ENCODE measurements at places on chromosomes 2 and 18.
A peak's percentile ranks its signal among the peaks of the same experiment; 100 is the strongest.

- peak; percentile 51 for DNase-seq
These were observed 2.6 kb upstream of the PTPN2 start for GRCh38 chr18:12886498-12887126.

GRCh38 chr2:69082430-69082997, 69.5 kb downstream of the ANTXR1 start:
- no peak for DNase-seq

- DNase-seq, result no peak
These were observed 35.5 kb upstream of the GNAL start for GRCh38 chr18:11653521-11653920.

DNA sequence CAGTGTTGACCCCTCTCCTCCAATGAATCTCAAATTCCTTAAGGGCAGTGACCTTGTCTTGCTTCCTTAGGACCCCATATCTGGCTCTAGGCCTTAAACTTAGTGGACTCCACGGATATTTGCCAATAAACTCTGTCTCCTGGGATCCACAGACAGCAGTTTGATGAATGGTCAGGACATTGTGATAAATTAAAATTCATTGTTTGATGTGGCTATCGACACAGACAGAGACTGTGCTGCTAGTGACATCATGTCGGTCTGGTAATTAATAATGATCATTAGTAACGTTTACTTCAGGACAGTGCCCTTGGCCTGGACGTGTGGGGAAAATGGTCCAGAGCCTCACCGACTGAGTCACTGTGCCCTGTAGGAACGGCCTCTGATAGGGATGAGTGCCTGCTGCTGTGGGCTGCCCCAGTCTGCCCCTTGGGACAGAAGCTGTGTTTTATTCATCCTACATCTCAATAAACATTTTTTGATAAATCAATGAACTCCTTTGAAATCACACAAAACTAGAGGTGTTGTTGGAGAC, 5.2 kb upstream of the SLC35F6 start:
- DNase-seq, result no peak

DNA sequence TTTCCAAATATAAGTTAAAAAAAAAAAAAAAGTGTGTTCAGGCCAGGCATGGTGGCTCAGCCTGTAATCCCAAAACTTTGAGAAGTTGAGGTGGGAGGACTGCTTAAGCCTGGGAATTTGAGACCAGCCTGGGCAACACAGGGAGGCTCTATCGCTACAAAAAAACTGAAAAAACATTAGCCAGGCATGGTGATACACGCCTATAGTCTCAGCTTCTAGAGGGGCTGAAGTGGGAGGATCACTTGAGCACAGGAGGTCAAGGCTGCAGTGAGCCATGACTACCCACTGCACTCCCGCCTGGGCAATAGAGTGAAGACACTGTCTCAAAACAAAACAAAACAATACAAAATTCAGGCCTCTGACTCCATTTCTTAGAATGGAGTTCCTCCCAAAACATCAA, 9.2 kb downstream of the USP37 start:
- no peak for DNase-seq

DNA sequence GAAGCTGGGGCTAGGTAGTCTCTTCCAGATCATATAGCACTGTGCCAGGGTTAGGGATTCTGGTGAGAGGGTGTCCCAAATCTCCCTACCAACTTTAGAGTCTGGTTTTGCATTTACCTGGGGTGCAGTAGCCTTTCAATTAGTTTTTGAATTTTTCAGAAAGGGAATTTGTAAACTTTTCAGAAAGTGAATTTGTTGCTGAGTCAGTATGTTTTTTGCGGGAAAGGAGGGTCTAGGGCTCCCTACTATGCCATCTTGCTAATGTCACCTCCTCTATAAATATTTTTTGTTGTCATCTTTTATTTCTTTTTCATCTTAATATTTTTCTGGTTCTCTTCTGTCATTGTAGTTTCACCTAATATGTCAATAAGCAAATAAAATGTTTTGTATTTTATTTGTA, 95.8 kb upstream of the FAM98A start:
- DNase-seq, result no peak

DNA sequence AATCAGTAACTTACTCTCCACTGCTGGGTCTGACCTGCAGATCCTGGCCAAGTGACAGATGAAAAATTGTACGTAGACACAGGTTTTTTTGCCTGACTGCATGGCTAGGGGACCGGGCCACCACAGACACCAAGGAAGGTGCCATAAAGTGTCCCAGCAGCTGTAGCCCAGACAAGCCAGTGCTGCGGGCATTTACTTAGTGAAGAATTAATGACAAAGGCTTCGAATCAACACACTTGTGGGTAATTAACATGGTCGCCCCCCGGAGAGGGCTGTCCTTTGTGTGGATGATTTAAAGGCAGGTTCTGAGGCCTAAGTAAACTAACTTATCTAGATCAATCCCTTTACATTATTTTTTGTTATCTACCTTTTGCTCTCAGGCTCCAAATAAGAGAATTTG, 1709.1 kb upstream of the LRRTM1 start:
- DNase-seq, result no peak

DNA sequence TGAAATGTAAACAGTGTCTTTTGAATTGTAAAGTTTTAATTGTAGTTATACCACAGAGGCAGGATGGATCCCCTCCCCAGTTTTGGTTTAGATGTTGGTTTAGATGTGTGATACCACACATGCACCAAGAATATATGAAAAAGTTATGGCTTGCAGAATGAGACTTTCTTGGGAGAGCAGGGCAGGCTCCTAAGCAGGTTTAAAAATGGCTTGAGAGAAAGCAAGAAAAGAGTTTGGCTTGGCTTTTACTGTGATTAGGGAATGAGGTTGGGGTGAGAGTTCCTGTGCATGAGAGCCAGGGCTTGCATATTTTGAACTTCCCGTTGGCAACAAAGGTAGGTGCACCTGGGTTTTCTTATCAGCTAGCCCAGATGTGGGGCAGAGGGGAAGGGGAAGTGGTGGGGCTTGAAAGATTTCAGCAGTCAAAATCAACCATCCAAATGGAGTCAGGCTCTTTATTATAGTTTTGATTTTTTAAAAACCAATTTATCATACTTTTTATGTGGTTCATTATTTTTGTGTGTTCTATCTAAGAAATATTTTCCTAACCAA, 246.9 kb downstream of the MTX2 start:
- no peak for DNase-seq

GRCh38 chr2:28451793-28452533, 43.9 kb upstream of the PLB1 start:
- DNase-seq, result no peak

DNA sequence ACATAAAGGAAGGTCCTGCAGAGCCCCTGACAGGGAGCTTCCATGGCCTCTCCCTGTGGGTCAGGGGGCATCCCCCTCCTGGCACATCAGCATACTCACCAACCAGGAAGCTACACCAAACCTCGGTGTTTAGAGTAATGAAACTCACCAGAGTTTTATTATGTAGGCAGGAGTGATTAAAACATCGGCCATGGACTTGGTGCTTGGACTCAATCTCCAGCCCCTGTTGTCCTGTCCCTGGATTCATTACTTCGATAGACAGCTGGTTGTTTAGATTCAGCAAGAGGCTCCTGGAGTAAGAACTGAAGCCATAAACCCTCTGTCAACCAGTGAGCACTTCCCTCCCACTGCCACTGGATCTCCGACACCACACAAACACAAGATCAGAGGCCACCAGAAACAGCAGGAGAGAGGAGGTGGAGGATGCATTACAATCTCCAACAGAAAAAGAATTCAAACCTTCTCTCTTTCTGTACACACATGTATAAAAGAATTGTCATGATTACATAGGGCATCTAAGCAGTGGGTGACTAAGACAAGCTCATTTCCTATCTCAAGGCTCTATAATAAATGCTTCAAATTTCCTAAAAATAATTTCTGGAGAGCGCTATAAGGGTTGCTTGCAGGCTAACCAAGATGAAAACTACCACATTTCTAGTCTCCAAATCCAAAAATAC, 27.2 kb downstream of the TBC1D8 start:
- no peak for DNase-seq

GRCh38 chr2:199659207-199659606, 191.8 kb downstream of the FTCDNL1 start:
- peak; percentile 22 for DNase-seq

DNA sequence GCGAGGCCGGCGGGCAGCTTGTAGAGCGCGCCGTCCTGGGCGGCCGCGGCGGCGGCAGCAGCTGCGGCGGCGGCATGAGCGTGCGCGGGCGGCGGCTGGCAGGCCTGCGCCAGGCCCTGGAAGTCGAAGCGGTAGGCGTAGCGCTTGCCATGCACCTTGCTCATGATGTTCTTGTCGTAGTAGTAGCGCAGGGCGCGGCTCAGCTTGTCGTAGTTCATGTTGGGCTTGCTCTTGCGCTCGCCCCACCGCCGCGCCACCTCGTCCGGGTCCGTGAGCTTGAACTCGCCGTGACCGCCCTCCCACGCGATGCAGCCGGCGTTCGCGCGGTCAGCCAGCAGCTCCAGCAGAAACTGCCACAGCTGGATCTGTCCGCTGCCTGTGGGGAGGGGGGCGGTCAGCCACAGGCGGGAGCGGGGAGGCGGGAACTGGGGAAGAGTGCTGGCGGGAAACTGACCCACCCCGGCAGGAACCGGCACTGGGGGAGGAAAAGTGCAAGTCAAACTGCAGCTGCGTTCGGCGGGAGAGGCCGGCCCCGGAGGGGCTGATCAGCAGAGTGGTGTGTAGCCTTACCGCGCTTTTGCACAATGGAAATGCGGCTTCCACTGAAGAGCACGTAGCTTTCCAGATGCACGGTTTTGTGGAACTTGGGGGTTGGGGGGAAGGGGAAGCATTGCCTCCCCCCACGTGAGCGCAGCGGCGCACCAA, 3.0 kb downstream of the FEV start:
- peak; percentile 39 for DNase-seq

DNA sequence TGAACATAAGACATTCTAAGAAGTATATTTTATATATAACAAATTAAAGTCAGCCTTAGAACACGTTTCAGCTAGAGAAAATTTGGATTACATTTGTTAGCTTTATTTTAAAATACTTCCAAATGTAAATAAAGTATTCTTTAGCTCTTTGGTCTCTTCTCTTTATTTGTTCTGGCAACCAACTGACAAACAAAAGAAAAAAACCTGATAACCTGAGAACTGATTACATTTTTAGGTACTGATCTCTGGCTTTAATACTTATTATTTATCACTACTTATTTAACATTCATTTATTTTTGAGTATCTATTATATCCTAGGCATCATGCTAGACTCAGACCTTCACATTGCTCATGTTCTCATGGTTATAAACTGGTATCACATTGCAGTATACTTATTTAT, 18.5 kb downstream of the CCDC138 start:
- no peak for DNase-seq

GRCh38 chr2:27914041-27914804, 23.7 kb downstream of the BABAM2 start:
- DNase-seq, result no peak

- DNase-seq, result no peak
These were observed 1.5 kb downstream of the NFE2L2 start for GRCh38 chr2:177262958-177263450.

DNA sequence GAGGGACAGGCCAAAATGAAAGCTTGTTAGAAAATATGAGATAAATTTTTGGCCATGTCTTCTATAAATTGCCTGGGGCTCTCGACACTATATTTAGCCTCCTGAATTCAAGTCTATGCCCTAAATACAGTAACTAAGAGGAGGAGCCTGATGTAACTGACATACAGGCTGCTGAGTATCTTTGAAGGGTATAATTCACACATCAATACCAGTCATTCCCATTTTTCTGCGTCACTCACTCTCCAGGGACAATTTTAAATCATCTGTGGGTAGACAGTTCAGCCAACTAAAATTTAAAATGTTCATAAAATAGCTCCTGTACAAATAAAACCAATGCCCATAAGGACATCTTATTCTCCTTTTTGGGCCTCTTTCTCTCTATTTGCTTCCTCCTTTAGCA, 105.9 kb downstream of the AP1S3 start:
- no peak for DNase-seq

GRCh38 chr2:172937884-172938712, 137.5 kb upstream of the MAP3K20 start:
- DNase-seq, result no peak

DNA sequence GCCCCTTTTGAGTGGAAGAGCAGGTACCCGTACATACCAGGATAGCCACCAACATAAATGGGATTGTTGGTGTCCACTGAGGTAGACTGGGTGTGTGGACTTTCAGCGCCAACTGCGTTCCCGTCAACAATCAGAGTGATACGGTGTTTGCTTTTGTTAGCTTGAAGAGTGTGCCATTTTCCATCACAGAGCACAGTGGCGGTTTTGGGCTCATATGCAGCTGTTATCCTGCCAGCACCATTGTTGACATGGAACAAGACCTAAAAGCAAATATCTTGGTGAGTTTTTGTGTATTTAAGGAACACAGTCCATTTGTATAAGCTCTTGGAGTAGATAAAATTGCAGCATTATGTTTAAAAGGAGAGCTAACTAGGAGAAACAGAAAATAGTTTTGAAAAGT, 174.5 kb downstream of the LAMA1 start:
- DNase-seq, result no peak

GRCh38 chr2:78353168-78353567, 672.3 kb upstream of the REG3G start:
- no peak for DNase-seq

DNA sequence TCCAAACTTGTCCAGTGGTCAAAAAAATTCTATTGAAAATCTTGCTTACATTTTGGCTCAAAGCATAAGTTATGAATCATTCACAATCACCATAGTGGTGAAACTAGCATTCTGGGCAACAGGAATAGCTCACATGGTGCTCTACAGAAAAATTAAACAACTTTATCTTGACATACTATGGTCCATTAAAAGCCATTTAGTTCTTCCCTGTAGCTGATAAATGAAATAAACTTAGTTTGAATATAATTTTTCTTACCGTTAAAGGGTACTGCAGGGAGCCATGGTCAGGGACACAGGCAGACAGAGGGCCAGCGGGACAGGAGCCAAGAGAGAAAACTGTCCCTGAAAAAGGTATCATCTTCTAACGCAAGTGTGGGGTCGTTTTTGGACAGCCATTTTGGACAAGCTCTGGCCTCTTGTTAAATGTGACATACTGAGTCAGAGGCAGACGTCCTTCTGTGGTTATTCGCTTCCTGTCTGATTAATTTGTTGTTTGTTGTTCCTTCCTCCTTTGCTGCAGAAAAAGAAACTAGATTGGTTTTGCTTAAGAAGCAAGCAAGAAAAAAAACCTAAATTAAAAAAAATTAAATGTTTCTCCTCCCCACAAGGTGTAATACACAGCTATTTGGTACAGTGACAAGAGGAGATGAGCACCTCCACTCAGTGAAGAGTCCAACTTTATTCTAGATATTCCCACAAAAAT, at the start of gene WIPF1:
WIPF1 (minus strand) TSS at position 460 of the 703 bp plus-strand sequence. CDS start 12,231 bp downstream, outside the sequence.
- DNase-seq, result peak; percentile 90

GRCh38 chr18:24584205-24584604, 123.8 kb downstream of the HRH4 start:
- no peak for DNase-seq

GRCh38 chr2:20526160-20526559, 79.3 kb downstream of the RHOB start:
- no peak for DNase-seq

GRCh38 chr2:113406114-113406513, 31.4 kb upstream of the ZNG1B start:
- DNase-seq, result no peak

DNA sequence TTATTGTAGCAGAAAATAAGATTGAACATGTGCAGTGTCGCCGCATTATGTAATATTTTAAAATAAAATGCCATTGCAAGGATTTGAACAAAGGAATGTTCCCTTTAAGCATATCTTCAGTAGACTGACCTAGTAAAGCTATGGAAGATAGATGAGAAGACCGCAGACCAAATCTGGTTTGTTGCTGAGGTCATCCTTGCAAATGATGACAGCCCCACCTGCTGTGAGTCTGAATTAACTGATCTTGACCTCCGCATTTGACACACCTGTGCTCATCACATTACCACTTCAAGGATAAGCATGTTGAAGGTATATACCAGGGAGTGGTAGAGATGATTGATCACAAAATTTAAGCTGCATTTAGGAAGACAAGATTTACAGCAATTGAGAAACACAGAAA, 96.2 kb downstream of the NYAP2 start:
- no peak for DNase-seq
